NT2/D1 (cell line): ENCODE measurements at places on chromosomes 4 and X.
A peak's percentile ranks its signal among the peaks of the same experiment; 100 is the strongest.

DNA sequence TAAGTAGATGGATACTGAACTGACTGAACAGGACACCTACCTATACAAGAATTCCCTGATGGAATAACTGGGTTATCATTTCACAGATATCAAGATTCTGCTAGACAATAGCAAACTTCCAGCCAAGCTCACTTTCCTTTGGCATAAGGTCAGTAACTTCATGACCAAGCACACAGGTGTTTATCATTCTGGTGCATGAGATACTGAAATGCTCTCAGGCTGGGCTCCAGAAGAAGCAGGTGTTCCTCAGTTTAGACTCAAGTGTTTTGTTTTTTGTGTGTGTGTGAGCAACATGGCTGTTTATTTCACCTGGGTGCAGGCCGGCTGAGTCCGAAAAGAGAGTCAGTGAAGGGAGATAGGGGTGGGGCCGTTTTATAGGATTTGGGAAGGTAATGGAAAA, 201.5 kb upstream of the SPOCK3 start:
- no peak for DNase-seq

DNA sequence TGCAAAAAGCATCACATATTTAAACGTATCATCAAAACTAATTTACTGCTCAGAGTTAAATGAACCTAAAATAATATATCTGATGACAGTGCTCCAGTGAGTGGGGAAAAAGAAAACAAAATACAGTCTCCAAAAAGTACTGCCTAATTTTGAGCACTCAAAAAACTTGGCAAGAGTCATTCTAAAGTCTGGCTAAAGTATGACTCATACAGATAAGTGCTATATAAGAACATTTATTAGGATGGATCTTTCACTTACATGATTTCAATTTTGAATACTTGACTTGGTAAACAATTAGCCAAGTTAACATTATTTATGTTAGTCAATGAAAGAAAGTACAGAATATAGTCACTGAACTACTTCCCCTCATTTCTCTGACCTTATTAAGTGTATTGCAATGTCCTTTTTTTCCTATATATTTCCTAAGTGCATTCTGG, 27.2 kb downstream of the FBXO8 start:
- no peak for DNase-seq

DNA sequence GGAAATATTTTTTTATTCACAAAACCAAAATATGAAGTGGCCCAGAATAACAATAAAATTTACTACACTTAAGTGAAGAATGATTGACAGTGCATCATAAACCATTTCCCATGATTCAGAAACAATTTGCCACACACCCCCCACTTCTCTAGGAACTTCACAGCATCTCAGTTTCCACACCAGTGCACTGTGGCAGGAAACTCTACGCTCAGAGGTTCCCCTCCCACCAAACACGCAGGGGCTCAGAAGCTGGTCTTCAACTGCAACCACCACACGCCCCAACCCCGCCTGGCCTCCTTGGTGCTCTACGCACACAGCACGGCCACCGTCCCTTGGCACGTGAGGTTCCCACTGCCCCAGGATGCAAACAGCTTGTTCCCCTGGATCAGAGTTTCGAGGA, 63.7 kb downstream of the ZFYVE28 start:
- no peak for DNase-seq

GRCh38 chr4:148022975-148023374, 291.1 kb downstream of the ARHGAP10 start:
- no peak for DNase-seq

DNA sequence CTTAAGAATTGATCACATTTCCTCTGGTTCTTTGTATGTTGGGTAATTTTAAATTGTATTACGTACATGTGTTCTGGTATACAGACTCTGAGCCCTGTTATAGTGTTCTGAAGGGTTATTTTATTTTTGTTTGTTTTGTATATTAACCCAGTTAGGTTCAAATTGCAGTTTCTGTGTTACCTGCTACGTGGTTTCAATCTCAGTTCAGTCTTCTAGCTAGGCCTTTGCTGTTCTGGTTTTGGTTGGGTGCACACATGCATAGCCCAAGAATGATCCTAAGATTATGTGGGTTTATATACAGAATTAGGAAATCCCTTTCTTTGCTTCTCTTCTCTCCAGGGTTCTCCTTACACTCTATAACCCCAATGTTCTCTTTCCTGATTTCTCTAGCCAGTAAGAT, 161.0 kb downstream of the PPP1R2C start:
- DNase-seq: no peak

DNA sequence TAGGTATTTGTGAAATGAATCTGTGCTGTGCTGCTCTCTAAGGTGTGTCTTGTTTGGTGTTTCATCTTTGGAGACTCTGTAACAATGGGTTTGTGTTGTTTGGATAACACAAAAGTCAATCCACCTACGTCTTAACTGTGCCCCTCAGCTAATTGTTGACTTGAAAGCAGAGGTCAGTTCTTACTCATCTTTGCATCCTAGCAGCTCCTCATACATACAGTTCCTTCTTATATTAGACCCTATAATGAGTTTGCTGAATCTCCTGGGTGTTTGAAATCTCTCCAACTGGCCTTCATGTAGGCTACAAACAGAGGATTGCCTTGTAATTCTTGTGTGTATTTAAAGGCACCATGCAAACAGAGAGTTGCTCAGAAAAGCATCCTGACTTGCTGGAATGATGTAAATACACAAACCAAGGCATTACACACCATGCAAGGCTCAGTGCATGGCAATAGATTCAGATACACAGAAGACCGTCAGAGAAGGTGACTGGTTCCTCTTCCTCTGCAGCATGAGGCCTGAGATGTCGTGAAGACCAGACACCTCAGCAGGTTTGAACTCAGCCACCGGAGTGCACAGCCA, 220.0 kb upstream of the JADE1 start:
- no peak for DNase-seq

DNA sequence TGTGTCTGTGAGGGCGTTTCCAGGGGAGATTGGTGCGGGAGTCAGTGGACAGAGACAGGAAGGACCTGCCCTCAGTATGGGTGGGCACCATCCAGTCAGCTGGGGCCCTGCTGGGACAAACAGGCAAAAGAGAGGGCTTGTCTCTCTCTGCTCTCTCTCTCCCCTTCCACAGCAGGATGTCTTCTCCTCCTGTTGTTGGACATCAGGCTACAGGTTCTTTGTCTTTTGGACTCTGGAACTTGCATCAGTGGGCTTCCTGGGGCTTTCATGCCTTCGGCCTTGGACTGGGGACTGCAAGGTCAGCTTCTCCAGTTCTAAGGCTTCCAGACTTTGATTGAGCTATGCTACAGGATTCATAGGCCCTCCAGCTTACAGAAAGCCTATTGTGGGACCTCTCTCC, 59.6 kb downstream of the ADGRA3 start:
- no peak for DNase-seq

- no peak for DNase-seq
These were observed 83.9 kb downstream of the SNCA start for GRCh38 chr4:89752932-89753598.

DNA sequence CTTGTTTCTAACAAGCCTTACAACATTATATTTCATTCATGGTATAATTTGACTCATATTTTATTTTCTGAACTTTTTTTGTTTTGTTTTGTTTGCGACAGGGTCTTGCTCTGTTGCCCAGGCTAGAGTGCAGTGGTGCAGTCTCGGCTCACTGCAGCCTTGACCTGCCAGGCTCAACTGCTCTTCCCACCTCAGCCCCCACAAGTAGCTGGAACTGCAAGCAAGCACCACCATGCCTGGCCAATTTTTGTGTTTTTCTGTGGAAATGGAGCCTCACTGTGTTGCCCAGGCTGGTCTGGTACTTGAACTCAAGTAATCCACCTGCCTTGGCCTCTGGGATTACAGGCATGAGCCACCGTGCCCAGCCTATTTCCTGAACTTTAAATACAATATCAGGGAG, 42.5 kb downstream of the GRID2 start:
- DNase-seq: no peak

DNA sequence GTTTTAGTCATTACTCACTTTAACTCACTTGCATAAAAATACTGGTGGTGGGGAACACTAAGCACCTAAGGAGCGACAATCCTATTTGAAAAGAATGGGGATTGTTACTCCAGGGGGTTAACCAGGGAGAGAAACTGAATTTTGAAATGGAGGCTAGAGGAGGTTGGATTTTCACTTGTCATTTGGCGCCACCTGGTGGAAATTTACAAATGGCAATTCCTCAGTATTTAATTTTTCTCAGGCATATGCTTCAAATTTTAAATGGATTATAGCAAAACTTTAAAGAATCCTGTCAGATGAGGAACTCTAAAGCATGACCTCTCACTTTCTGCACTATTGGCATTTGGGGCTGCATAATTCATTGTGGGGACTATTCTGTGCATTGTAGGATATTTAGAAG, 2.7 kb upstream of the GEMIN8 start:
- peak; percentile 56 for DNase-seq

DNA sequence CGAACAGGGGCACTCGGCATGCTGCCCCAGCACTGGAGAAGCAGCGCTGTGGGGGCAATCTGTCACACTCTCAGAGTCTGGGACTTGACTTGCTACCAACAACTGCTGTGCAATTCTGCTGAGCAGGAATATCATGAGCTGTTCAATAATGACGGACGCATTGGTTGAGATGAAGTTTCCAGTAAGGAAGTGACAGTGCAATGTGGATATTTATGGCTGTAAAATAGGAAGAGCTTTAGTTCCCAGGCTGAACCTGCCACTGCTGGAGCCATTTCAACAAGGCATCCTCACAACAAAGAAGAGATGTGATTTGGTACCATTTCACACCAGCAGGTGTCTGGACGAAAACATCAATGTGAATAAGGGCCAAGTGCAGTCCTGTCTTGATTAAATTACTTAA, 24.2 kb downstream of the CHST7 start:
- DNase-seq: no peak

- no peak for DNase-seq
These were observed 67.4 kb downstream of the MANBA start for GRCh38 chr4:102693262-102693850.

- DNase-seq: no peak
These were observed 253.2 kb upstream of the RASGEF1B start for GRCh38 chr4:81724925-81725329.

- no peak for DNase-seq
These were observed 841.6 kb upstream of the AADAT start for GRCh38 chr4:170931321-170931720.

DNA sequence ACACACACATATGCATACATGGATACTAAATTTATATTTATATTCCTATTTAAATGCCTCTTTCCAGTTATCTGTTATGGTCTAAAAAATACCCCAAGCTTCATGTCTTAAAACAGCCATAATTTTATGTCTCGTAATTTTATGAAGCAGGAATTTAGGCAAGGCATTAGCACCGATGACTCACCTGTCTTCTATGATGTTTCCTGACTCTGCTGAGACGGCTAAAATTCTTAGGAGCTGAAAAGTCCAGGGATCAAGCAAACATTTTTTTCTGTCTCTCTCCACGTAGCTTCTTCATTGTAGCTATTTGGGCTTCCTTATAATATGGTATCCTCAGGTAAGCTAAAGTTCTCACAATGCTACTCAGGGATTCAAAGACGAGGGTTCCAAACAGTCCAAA, 930.3 kb downstream of the STIM2 start:
- DNase-seq: no peak
